ENCODE measurements at places on chromosomes 2 and 18.

- no peak for ATAC-seq
Measured at GRCh38 chr2:235762832-235763598, 269.2 kb downstream of the AGAP1 start.

DNA sequence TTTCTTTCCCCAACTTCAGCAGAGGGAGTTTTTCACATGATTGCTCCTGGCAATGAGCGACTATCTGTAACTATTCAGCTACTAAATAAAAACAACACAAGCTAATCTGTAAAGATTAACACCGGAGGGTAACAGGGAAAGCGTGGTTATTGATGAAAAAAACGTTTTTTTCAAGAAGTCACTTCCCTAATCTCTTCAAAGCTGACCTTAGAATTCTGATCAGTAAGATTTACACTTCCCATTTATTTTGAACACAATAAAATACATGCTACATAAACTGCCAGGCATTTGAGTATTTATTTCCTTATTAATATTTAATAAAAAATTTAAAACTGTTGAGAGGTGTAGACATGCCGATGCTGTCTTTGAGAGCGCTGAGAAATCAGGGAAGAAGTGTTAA, 207.4 kb upstream of the HDAC4 start:
- no peak for ATAC-seq

- no peak for ATAC-seq
Measured at GRCh38 chr2:130186391-130186790, 4.3 kb downstream of the MZT2B start.

DNA sequence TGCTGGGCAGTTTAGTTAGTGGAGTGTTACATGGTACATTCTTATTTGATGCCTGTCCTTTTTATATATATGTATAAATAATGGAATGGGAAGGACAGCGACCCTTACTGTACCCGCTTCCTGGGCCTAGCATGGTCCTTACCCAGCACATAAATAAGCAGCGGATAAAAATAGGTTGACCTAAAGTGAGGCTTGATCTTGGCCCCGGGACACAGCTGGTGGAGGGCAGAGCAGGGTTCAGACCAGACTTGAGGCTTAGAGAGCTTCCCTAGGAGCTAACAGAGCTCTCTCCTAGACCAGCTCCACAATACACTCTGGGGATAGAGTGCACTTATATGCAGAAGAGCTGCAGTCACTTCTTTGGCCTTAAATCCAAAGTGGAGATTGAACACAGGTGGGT, 46.9 kb upstream of the RPL31 start:
- no peak for ATAC-seq

DNA sequence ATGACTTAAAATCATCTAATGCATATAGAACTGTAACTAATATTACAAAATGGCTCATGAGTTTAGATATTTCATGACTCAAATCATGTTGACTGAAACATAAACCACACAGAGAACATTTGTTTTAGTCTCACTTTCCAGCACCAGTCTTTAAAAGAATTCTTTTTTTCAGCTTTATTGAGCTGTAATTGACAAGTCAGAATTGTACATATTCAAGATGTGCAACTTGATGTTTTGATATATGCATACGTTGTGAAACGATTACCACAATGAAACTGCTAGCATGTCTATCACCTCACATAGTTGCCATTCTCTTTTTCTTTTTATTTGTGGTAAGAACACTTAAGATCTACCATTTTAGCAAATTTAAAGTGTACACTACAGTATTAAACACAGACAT, 25.0 kb upstream of the TMEM178A start:
- no peak for ATAC-seq

GRCh38 chr2:136393514-136393913, 275.6 kb upstream of the CXCR4 start:
- no peak for ATAC-seq

DNA sequence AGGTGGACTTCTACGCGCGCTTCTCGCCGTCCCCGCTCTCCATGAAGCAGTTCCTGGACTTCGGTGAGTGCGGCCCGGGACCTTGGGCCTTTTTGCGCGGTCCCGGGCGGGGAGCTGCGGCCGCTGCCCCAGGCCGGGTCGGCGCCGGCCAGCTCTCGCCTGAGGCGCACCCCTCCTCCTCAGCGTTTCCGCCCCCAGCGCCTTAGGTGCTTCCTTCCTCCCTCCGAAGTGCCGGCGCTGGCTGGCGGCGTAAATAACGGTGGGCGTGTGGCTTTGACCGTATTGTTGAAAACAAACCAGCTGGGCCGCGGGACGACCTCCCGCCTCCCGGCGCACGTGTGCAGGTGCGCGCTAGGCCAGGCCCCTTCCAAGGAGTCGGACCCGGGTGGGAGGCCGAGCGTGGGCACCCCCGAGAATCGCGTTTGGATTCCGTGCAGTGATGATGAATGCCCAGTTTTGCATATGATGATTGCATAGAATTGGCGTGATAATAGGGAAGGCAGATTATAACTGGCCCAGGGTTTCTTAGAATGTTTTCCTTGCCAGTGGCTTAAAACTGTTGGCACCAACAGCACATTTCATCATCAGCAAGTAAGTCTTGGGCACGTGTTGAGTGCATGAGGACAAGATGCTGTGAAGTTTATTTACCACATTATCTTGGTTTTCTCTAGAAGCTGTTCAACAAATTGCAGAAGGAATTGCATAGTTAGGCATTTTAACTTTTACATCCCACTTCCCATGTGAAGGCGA, 569 bp downstream of the PDK1 start:
- ATAC-seq: peak; percentile 44

GRCh38 chr2:159941729-159942128, 120.7 kb downstream of the PLA2R1 start:
- ATAC-seq: no peak

- no peak for ATAC-seq
Measured at GRCh38 chr2:41068740-41069139, 616.9 kb upstream of the SLC8A1 start.

- no peak for ATAC-seq
Measured at GRCh38 chr18:6013171-6013810, 118.0 kb upstream of the TMEM200C start.

GRCh38 chr2:33126958-33127357, 180.2 kb downstream of the LTBP1 start:
- ATAC-seq: no peak

DNA sequence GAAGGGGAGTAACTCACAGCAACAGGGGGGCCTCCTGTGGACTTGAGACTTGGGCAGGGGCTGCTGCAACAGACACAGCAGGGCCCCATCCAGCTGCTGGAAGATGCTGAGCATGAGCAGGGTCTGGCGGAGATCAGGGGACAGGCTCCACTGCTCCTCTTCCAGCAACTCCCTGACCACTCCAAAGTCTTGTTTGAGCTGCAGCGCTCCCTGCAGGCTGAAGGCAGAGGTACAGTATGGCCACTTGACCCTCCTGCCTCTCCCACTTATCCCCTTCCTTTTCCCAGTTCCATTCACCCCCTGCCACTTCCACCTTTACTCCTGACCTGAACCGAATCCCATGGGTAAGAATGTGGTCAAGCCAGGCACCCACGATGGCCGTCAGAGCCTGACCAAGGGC, 2.4 kb upstream of the MRPL53 start:
- ATAC-seq: no peak

GRCh38 chr2:126392889-126393288, 263.1 kb upstream of the GYPC start:
- ATAC-seq: no peak

DNA sequence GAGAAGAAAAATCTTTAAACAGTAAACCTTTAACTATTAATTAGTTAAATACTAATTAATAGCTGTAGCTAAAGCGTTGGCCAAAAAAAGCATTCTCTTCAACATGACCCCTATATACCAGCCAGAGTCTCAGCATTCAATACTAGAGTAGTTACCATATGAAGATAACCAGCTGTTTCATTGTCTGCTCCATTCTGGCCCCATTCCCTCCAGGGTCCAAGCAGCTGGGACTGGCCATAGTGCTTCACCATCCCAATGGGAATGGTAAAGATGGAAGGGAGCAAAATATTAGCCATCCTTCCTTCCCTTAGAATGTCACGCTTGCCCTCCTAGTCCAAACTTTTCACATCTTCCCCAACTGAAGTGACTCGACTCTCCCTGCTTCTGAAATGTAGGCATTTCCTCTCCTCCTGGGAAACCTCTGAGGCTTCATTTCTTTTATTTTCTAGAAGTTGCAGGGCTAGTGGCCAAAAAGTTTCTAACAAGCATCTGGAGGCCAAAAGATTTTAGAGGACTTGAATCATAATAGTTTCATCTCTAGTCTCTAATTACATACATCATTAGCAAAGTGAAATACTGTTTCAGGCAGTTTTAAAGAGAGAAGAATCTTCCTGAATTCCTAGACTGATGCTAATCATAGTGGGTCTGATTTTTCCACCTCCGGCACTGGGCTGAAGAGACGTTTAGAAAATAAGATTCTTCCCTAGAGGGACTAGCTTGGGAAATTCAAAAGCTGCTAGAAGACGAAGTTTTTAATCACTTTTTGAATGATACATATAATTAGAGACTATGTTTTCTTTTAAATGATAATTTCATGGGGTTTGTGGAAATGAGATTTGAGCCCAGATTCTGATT, 52.7 kb downstream of the CCDC68 start:
- ATAC-seq: no peak

- ATAC-seq: no peak
Measured at GRCh38 chr18:43714343-43715010, 437.2 kb upstream of the SYT4 start.

DNA sequence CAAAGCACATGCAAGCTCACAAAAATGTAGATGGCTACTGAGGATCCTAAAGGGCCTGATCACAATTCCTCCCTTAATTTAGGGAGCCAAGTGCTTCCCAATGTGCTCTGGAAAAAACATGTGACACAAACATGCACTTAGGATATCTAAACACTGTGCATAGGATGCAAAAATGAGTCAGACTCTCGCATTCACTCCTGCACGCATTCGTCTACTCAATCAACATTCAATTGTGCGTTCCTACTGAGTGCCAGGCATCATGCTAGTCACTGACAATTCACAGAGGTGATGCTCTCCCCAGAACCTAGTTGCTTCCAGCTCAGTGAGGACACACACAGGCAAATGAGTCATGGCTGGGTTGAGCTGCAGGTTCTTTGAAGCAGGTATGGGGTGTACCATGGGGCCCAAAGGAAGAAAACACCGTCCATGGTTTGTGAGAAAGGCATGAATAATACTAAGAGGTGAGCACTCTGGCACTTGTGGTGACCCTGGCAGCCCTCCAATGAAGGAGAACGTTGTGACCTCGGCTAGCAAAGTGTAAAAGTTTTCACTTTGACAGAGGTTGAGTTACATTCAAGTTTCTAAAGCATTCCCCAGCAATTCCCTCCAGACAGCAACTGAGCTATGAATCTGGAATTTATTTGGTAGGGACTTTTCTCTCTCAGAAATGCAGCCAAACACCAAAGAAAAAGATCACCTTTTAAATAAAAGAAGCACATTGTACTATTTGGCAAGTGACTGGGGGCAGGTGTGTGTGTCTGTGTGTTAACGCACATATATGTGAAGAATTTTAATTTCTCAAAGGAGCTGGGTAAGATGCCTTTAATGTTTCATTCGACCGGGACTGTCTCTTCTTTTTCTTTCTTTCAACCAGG, 173.3 kb downstream of the ALPK2 start:
- ATAC-seq: no peak

DNA sequence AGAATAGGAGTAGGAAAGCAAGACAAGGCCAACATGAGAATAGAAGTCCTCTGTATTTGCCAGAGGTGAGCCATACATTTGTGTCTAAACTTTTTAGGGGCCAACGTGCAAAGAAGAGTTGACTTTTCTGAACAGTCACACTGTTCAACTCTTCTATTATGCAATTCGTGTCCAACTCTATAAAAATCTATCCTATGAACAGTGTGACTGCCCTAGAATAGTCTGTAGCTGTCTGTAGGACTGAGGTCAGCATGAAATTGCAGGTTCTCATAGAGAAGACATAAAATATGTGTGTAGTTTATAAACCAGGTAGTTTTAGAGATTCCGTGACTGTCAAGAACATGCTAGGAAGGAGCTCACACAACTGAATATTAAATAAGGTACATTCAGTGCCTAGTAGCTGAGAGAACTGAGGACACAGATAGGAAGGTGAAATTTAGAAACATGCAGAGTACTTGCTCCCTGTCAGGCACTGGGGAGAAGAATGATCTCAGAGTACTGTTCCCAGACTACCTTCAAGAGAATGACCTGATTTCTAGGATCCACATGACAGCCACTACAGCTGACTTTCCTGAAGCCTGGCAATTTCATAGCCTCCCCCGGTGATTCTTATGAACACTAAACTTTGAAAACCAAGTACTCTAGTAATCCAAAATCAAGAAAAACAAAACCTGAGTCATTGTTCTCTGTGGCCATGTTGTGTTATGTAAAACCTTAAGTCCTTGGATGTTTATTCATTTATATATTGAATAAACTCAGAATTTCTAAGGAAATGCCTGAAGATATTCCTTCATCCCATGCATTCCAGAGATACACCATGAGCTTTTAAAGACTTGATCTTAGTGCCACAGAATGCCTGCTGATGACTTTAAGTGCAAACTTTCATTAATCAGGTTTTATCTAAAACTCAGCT, 201.5 kb upstream of the BOD1L2 start:
- ATAC-seq: no peak

GRCh38 chr18:50994031-50994430, 26.2 kb downstream of the ELAC1 start:
- no peak for ATAC-seq

GRCh38 chr2:79638410-79638809, 125.6 kb downstream of the CTNNA2 start:
- no peak for ATAC-seq

DNA sequence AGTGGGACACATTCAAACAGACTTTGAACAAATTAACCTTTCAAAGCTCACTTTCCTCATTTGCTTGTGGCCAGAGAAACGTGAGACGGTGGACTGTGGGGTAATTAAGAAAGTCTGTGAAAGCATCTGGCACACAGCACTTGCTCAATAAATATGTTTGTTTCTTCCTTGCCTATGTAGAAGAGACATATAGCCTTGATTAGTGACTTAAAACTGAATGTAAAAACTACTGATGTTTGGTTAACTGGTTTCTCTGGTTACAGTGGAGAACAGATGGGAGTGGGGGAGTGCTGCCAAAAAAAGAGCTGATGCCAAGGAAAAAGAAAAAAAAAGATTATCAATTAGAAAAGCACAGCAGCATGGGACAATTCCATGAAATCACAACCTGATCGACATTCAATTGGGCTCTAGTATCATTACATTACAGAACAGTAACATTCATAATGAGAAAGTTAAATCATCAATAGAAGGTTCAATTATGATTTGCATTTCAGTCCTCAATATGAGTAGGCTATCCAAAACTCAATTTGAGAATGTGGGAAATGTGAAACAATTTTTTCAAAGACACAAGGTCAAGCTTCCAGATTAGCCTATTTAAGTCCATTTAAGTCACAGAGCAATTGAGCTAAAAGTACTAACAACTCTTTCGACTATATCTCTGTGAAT, 14.7 kb downstream of the CUL3 start:
- no peak for ATAC-seq

Measured in gastroesophageal sphincter (tissue), 4 donors.